ENCODE measurements at places on chromosomes 12 and 14.

- no peak for DNase-seq
Observed at GRCh38 chr14:55201219-55202101, 10.1 kb upstream of the DLGAP5 start.

DNA sequence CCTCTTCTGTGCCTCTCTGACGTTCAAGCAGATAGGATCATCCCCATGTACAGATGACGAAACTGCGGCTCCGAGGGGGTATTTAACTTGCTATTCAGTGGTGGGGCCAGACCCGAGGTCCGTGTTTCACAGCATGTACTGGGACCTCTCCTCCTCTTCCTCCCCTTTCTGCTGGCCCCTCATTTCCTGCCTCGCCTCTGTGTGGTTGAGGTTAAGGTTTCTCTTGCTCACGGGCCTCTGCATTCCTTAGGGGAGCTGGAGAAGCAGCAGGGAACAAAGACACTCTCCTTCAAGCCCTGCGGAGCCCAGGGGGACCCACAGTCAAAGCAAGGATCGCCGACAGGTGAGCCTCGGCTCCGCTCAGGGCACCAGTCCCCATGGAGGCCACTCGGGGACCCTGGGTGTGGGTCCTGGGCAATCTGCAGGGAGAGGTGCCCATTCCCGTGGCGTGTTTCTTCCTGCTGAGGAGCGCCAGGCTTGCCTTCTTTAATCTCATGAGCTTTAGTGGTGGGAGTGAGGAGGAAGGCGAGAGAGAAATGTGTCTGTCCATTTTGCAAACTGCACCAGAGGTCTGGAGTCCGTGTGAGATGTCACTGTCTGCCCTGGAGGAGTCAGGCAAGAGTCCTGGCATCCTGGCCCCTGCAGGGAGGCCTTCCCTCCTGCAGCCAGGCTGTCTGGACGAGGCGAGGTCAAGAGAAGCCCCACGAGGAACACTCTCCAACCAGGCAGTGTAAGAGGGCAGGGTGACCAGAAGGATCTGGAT lies 45.0 kb downstream of the SLC6A12 start:
- DNase-seq, result no peak

DNA sequence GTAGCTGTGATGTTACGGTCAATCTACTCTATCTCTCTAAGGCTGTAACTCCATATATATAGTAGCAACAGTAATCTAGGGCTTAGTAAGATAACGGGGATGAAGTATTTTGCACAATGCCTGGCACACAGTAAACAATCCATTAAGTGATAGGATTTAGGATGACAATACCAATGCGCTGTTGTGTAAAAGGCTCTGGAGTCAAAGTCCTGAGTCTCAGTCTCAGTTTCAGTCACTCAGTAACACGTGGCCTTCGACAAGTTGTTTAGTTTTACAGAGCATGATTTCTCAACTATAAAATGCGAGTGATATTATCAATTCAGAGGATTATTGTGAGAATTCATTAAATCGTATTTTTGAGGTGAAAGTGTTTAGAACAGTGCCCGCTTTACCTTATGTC lies 162.4 kb downstream of the GARIN6 start:
- DNase-seq, result no peak

DNA sequence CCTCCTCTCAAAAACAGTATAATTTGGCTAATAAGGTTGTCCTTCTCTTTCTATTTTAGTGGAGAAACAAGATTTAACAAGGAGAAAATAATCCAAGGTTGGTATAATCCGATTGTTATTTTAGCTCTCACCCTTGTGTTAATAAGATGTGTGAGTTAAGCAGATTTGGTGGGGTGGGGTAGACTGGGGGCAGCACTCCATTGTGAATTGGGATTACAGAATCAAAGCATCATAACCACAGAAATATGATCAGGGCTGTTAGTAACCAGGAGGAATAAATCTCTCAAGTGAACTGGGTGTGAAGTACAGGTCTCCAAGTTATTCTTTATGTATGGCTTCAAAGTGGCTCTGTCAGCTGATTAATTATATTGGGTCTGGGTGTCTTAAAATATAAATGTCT lies 10.2 kb downstream of the TIGAR start:
- no peak for DNase-seq

Data from T follicular helper cell (primary cell).